ENCODE measurements at places on chromosomes 1 and 21.

DNA sequence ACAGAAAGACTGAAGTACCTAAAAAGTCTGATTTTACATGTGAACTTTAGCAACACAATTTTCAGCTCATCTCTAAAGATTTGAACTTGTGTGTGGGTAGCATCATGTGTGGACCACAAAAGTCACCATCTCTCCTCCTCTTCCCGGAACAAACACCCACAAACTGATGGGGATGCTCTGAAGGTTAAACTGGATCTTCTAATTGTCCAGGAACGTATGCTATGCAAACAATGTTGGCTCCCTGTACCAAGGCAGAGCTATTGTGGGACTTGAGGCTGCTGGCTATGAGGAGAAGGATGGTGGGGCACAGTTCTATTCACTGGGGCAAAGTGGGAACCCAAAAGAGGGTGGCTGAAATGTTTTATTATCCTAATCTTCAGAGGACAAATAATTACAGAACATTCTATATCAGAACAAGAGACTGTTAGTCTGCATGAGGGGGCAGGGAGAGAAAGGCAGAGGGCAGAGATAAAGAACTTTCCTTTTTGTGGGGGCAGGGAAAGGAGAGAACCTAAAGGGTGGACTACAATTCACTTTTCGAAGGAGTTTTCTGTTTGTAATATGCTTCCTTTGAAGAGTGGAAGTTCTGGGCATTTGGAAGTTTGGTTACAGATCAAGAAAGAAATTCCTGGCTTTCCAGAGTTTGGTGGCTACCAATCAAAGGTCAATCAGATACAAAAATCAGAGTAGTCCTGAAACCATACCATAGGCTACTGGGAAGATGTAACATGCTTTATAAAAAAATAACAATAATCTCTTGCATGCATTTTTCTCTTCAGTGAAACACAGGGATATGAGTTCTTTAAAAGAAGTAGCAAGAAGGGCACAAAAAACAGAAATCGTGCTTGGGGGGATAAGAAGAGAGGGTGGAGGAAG lies 62.9 kb downstream of the GADD45A start:
- no peak for DNase-seq

DNA sequence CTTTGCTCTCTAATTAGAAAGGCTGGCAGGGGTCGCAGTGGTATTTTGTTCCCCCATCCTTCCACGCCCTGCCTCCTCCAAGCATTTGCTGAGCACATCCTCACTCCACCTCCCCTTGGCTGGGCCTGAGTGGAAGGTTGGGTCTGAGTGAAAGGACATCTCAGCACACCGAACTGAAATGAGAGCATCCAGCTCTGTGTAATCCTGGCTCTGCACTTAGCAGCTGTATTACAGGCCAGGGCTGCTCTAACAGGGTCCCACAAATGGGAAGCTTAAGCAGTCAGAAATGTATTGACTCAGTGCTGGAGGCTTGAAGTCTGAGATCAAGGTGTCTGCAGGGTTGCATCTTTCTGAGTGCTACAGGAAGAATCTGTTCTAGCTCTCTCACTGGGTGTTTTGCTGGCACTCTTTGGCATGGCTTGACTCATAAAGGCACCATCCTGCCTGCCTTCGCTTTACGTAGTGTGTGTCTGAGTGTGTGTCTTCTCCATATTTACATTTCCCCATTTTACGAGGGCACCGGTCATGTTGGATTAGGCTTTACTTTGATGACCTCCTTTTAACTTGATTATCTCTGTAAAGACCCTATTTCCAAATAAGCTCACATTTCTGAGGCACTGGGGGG lies 48.5 kb upstream of the IGSF21 start:
- no peak for DNase-seq

- DNase-seq, result no peak
These were observed 1.1 kb upstream of the COA6 start for GRCh38 chr1:234372011-234372757.

DNA sequence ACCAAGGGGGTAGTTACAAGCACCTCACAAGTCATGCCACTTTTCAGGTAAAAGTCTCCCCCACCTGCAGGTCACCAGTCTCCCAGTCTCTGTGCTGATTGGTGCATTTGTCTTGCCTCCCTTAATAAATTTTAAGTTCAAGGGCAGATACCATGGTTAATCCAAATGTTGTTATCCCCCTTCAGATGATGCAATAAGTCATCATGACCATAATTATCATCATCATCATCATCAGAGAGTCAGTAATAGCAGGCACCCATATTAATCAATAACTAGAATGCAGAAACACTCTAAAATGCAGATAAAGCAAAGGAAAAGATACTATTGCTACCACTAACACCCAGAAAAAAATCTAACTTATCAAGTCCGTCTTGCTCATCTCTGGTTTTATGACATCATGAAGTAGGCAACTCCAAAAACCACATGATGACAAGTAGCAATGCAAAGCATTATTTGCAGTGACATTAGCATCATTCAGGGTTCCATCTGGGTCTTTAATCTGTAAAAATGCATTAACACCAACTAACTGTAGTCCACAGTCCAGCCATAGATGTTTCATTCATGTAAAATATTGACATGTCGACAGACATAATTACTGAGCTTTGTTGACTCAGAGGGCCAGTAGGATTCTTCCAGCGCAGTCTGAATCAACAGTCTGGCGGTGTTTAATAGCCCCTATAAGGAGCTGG lies 492.0 kb upstream of the RUNX1 start:
- no peak for DNase-seq

DNA sequence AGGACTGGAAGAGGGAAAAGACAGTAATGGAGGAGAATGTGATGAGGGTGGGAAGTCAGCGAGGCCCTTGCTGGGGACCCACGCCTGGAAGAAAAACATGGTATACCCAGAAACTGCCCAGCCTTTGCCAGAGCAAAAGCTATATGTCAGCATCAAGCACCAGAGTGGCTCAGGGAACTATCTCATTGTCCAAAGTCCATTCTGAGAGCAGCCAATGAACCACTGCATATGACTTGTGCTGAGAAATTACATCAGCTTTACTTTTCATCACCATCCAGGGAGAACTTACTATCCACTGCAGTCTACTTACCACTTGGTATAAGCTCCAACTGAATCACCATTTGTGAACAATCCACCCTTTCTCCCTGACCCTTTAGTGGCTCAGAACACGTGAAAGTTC lies 148.1 kb downstream of the TTLL7 start:
- no peak for DNase-seq

- no peak for DNase-seq
These were observed 227.8 kb downstream of the NRIP1 start for GRCh38 chr21:14836950-14837349.

GRCh38 chr1:3272321-3273045 lies 182.0 kb upstream of the ARHGEF16 start:
- DNase-seq, result no peak

GRCh38 chr1:27886744-27887143 lies 14.4 kb downstream of the THEMIS2 start:
- DNase-seq, result no peak

- no peak for DNase-seq
These were observed 5.8 kb downstream of the CAPZB start for GRCh38 chr1:19479351-19480120.

DNA sequence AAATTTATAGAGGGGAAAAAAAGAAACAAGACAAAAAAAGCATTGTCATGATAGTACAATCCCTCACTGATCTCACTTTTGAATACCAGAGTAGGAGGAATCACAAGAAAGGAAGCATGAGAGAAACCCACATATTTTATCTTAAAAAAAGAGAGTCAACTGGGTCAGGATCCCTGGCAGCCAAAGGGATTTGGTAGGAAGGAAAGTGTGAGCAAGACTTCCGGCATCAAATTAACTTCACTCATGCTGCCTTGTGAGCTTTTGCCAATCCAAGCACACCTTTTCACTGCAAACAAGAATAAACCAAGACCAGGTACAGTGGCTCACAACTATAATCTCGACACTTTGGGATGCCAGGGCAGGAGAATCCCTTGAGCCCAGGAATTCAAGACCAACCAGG lies 53.1 kb downstream of the SLC9C2 start:
- no peak for DNase-seq

GRCh38 chr1:109761227-109762038 lies 2.3 kb downstream of the EPS8L3 start:
- no peak for DNase-seq

- DNase-seq, result no peak
These were observed 15.2 kb downstream of the EXTL2 start for GRCh38 chr1:100879422-100879821.

- no peak for DNase-seq
These were observed 272.2 kb downstream of the LMO4 start for GRCh38 chr1:87600854-87601253.

DNA sequence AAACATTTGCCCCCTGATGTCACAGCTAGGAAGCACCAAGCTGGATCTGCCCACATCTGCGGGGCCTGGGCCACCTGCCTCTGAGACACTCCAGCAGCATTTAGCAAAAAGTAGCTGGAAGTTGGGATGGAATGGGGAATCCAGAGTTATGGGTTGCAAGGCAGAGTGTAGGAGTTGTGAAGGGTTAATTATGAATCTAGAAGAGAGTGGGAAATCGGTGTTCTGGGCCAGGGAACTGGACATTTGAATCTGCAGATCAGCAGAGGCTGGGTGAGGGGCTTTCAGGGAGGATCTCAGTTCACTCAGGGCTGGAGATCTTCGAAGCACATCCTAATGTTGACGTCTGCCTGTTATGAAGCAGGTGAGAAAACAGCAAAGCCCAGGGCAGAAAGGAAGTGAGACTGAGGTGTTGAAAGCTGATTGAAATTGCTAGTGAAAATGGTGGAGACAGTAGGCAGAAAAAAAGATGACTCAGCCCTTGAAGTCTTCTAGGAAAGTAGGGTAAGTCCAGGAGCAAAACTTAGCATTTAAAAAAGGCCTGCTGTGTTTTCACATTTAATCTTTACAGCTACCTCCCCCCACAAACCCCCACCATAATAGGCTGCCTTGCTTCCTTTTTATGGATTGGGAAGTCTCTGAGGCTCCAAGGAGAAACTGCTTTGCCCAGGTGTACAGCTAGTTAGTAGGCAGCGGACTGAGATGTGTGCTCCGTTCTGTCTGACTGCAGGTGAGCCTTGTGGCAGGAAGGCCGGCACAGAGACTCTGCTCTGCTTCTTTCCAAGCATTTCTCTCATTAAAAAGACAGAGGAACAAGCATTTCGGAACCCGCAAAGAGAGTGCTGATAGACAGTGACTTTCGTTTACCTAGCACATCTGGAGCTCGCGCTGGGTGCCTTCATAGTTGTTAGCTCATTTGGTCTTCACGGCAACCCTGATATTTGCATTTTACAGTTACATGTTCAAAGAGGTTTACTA lies 7.2 kb downstream of the VANGL1 start:
- no peak for DNase-seq

DNA sequence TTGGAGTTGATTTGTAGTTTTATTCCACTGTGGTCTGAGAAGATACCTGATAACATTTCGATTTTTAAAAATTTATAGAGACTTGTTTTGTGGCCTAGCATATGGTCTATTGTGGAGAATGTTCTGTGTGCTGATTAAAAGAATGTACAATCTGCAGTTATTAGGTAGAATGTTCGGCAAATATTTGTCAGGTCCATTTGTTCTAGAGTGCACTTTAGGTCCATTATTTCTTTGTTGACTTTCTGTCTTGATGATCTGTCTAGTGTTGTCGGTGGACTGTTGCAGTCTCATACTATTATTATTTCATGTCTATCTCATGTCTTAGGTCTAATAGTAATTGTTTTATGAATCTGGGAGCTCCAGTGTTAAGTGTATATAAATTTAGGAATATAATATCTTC lies 116.8 kb downstream of the NME7 start:
- no peak for DNase-seq

- DNase-seq, result no peak
These were observed 559.0 kb upstream of the PLXNA2 start for GRCh38 chr1:208803011-208803811.

GRCh38 chr1:844472-845026 lies 79.2 kb upstream of the SAMD11 start:
- DNase-seq, result no peak

GRCh38 chr1:26359981-26360806 lies 6.3 kb upstream of the CRYBG2 start:
- DNase-seq, result no peak

- no peak for DNase-seq
These were observed 134.3 kb upstream of the ZBTB40 start for GRCh38 chr1:22317231-22317919.

DNA sequence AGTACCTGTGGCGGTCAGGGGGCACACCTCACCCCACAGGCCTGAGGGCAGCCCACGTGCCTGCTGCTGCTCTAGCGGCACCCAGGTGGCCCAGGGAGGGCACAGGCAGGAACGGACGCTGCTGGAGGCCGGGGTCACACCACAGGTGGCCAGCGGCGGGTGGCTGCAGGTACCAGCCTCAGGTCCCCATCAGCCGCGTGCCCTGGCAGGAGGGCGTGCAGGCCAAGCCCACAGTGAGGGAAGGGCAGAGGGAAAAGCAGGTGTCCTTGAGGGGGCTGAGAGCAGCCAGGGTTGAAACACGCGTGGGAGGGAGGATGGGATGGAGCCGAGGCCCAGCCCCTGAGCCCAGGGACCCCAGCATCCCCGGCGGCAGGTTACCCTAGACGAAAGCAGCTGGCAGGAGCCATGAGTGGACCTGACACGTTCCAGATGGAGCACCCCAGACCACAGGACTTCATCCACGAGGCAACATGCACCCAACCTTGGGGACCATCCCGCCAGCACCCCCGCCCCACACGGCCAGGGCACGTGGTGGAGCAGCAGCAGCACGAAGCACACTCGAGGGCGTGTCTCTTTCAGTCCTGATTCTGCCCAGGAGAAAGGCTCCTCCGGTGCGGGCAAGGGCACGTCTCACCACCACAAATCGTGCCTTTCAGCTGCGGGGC lies 3.7 kb downstream of the SLC19A1 start:
- DNase-seq, result no peak

DNA sequence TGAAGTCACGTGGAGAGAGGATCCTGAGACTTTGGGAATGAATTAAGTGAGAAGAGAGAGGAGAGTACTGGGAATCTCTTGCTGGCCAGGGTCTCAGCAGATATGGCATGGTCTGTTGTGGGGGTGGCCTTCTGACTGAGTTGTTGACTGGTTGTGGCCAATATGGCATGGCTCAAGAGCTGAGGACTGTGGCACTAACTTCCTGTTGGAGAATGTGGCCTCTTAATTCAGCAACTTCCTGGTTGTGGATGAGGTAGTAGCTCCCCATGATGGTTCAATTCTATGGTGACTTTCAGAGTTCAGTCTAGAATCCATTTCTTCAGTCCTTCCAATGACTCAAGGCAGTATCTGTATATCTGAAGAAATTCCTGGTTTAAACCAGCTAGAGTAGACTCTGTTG lies 44.7 kb upstream of the PAXBP1 start:
- no peak for DNase-seq

- no peak for DNase-seq
These were observed 28.1 kb upstream of the SNX27 start for GRCh38 chr1:151583796-151584195.

- no peak for DNase-seq
These were observed 2.2 kb upstream of the BCL9 start for GRCh38 chr1:147539122-147539575.

GRCh38 chr1:182968151-182968741 lies 15.3 kb upstream of the SHCBP1L start:
- no peak for DNase-seq

- no peak for DNase-seq
These were observed 59.9 kb downstream of the MAN1C1 start for GRCh38 chr1:25676488-25676887.
